Renal pelvis (tissue), 12 donors: ENCODE measurements at places on chromosomes 4 and X. TPM values are rescaled to one million over a fixed set of nuclear protein-coding genes. Genes with fewer than 3 reads are reported as not detected.

CLDN22 gene
- 0.41 TPM for polyA plus RNA-seq

CNGA1 gene
- 5.9 TPM for polyA plus RNA-seq

UGT2B10 gene
- polyA plus RNA-seq: 0.57 TPM

PRKX gene
- 18.4 TPM for polyA plus RNA-seq

STATH gene
- polyA plus RNA-seq: not detected

FAM47A gene
- polyA plus RNA-seq: not detected

GPR82 gene
- 0.21 TPM for polyA plus RNA-seq

ARHGAP24 gene
- polyA plus RNA-seq: 139 TPM

CDS1 gene
- 22.3 TPM for polyA plus RNA-seq

TLR6 gene
- 0.78 TPM for polyA plus RNA-seq

BEX5 gene
- 9.5 TPM for polyA plus RNA-seq

HPSE gene
- 1.0 TPM for polyA plus RNA-seq

OTOP1 gene
- polyA plus RNA-seq: not detected

BGN gene
- polyA plus RNA-seq: 210 TPM

SNCA gene
- 58.1 TPM for polyA plus RNA-seq

DRP2 gene
- 1.7 TPM for polyA plus RNA-seq

EREG gene
- polyA plus RNA-seq: 0.25 TPM

MMRN1 gene
- 1.7 TPM for polyA plus RNA-seq
